WTC11 (cell line): ENCODE measurements at places on chromosomes 4 and X.

DNA sequence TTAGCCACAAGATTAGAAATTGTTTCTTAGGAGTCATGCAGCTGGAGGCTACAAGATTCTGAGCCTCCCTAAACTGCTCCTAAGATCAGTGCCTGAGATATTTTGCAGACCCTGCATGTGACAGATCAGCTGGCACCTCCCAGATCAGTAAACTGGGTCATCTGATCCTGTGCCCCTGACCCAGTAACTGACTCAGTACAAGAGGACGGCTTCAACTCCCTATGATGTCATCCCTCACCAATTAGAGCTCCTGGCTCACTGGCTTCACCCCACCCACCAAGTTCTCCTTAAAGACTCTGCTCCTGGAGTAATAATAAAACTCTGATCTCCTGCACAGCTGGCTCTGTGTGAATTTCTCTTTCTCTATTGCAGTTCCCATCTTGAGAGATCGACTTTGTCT, 45.4 kb upstream of the PNPLA4 start:
- H3K4me3 ChIP-seq: no peak overlapping the region
- no peaks in the 10 kb centered on the region for H3K4me1 ChIP-seq
- H3K27me3 ChIP-seq: no peaks in the 10 kb centered on the region
- DNase-seq: no peak
- H3K36me3 ChIP-seq: no peaks in the 10 kb centered on the region
- no peak overlapping the region for H3K27ac ChIP-seq

DNA sequence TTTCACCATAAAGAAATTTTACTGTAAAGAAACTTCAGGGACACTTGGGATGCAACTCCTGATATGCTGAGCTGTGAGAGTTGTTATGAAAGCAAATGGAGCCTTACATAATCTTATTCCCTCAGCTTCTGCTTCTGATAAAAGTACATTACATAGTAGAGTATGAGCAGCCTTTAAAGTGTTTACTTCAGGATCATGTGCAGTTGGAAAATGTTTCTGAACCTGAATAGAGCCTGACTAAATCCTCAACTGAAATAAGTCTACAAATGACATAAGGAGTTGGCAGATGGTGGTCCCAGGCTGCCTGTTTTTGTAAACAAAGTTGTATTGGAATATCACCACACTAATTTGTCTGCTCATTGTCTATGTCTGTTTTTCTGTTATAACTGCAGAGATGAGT, 19.3 kb downstream of the RASSF6 start:
- no peak overlapping the region for H3K27ac ChIP-seq
- H3K4me1 ChIP-seq: peaks cover 22% of the 10 kb centered on the region
- H3K4me3 ChIP-seq: no peak overlapping the region

DNA sequence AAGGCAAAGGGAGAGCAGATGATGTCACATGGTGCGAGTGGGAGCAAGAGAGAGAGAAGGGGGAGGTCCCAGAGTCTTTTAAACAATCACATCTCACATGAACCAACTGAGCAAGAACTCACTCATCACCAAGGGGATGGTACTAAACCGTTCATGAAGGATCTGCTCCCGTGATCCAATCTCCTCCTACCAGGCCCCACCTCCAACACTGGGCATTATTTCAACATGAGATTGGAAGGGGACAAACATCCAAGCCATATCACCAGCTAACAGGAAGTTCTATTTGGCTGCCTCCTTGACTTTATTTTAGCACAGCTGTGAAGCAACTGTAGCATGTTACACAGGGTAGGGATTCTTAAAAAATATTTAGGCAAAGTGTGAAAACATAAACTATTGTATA, 102.5 kb downstream of the DDIT4L start:
- peaks cover 5% of the 10 kb centered on the region; the same call in 1 of the 2 replicates for H3K36me3 ChIP-seq
- H3K4me3 ChIP-seq: no peak overlapping the region
- no peaks in the 10 kb centered on the region; the same call in 1 of the 2 replicates for H3K27me3 ChIP-seq

DNA sequence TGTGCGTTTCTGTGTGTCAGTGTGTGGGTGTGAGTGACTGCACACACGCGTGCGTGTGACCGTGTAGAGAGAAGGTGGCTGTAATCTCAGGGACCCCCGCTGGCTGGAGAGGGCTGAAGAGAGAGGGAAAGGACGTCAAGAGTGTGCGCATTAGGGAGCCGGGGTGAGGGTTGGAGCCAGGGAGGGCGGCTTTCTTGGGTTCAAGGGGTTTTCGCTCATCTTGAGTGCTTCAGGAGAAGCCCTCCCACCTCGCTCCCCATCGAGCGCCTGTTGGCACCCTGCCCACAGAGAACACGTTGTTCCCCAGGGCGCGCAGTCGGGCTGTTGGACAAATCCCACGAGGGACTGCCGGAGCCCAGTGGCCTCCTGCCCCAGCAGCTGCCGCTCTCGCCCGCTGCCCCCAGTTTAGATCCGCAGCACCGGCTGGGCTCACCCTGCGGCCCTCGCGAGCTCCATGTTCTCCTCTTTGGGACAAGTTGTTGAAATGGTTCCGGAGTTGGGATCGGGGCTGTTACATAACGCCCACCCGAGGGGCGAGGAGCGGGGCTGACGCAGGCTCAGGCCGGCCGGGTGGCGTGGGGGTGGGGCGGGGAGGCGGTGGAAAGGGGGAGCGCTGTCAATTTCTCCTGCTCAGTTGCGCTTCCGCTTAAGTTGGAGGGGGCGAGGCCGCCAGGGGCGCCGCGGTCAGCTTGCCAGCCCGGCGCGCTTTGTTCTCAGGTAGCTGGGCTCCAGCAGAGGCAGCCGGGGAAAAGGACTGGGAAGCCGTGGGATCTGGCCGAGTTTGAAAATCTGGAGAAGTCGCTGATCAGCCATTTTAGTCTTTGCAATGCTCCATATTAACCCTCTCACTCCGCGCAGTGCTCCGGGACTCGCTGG, 1.6 kb downstream of the GRIA2 start:
- peak overlapping the region; percentile 76 for H3K4me3 ChIP-seq
- H3K27ac ChIP-seq: no peak overlapping the region
- H3K4me1 ChIP-seq: peaks cover 22% of the 10 kb centered on the region
- no peaks in the 10 kb centered on the region for H3K36me3 ChIP-seq
- H3K27me3 ChIP-seq: peaks cover 69% of the 10 kb centered on the region

DNA sequence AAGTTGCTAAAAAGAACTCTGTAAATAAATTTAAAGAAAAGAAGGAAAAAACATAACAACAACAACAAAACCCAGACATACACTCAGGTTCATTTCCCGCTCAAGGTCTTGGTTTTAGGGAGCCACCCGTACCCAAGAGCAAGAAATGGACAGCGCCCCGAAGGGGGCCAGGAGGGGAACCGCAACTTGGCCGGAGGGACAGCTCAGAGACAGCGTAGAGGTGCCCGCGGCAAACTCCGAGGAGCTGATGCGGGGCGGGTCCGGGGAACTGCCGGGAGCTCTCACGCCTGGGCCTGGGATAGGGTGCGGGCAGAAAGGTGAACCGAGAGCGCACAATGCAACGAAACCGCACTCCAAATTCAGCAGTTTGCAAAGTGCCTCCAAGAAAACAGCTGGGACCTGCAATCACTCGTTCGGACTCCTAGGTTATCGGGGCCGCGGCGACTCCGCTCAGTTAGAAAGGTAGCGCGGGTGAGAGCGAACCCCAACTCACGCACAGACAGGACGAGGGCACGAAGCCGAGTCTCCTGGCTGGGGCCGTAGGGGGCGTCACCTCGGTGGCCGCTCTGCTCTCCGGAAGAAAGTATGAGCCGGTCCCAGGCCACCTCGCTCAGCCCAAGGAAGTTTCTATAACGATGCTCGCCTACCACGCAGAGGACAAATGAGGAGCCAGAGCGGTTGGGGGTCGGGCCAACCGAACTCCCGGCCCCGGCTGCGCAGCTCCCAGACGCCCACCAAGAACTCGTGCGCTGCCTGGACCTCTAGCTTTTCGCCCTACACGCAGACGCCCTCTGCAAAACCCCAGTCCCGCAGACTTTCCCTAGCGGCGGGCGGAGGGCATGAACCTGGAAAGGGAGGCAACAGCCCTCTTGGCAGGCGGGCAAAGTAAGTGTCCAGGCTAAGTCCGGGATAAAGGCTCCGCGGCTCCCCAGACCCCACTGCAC, 1.4 kb downstream of the NDNF start:
- H3K36me3 ChIP-seq: no peaks in the 10 kb centered on the region
- H3K27ac ChIP-seq: no peak overlapping the region
- DNase-seq: peak; percentile 77

DNA sequence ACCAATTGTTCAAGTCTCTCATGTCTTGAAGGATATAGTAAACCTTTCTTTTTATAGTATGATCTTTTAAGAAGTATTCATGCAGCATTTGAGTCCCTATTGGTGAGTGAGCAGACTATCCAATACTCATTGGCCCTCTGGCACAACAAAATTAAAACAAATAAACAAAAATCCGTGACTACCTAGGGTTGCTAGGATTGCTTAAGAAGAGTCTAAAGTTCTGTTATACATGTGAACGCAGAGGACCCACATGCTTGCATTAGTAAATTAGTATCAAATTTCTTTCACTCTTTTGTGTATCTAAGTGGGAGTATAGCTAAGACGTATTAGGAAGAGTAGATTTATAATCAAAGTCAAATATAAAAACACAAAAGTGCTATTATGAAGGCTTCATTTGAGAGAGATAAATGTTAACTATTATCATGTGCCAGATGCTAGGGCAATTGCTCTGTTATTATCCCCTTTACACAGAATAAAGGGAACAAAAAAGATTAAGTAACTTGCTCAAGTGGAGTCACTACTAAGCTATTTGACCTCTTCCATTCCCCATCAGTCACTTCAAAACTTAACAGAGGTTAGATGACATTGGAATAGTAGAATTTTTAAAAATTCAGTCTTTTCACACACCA, 29.2 kb upstream of the LARP1B start:
- no peak overlapping the region for H3K27ac ChIP-seq
- peaks cover 12% of the 10 kb centered on the region for H3K36me3 ChIP-seq
- H3K27me3 ChIP-seq: no peaks in the 10 kb centered on the region
- no peak for DNase-seq

- no peaks in the 10 kb centered on the region for H3K27me3 ChIP-seq
- H3K4me1 ChIP-seq: peaks cover 25% of the 10 kb centered on the region
- peak; percentile 11 for DNase-seq
- no peak overlapping the region for H3K4me3 ChIP-seq
- no peaks in the 10 kb centered on the region for H3K36me3 ChIP-seq
These were observed 1981.3 kb upstream of the IGFBP7 start for GRCh38 chr4:59091146-59092142.

DNA sequence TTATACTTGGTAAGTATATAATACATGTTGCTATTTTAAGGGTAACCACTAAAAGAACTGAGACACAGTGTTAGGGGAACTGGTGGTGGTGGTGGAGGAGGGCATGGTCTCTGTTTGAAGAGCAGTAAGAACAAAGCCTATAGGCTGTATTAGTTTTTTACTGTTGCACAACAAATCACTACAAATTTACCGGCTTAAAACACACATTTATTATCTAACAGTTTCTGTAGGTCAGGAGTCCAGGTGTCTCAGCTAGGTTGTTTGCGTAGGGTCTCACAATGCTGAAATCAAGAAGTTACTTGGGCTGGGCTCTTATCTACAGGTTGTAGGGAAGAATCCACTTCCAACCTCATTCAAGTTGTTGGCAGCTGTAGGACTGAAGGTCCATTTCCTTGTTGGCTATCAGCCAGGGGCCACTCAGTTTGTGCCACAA, 52.6 kb downstream of the CASK start:
- no peaks in the 10 kb centered on the region for H3K27me3 ChIP-seq
- no peak for DNase-seq
- H3K4me1 ChIP-seq: peaks cover 28% of the 10 kb centered on the region
- no peaks in the 10 kb centered on the region for H3K36me3 ChIP-seq

GRCh38 chr4:83276299-83277040, 8.1 kb downstream of the COQ2 start:
- H3K27me3 ChIP-seq: no peaks in the 10 kb centered on the region
- DNase-seq: no peak
- H3K4me3 ChIP-seq: no peak overlapping the region
- no peaks in the 10 kb centered on the region for H3K4me1 ChIP-seq
- H3K36me3 ChIP-seq: peaks cover 10% of the 10 kb centered on the region

DNA sequence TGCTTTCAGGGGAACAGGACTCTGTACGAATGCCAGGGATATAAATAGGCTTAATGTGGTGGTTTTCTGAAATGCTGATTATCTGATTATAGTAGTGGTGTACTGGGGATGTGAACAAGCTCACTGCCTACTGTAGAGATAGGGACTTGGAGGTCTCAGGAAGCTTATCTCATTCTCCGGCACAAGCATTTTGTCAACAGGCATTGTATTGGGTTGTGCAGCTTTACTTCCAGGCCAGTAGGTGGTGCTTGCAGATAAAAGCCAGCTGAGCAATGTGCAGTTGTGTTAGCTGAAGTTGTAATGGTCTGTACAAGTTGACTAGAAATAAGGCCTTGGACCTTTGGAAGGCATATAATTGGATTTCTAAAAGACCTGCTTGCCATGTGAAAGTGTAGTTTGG, 49.5 kb upstream of the TMLHE start:
- H3K4me1 ChIP-seq: no peaks in the 10 kb centered on the region
- no peak overlapping the region for H3K4me3 ChIP-seq
- DNase-seq: no peak
- H3K36me3 ChIP-seq: no peaks in the 10 kb centered on the region
- H3K27me3 ChIP-seq: no peaks in the 10 kb centered on the region
- no peak overlapping the region for H3K27ac ChIP-seq

DNA sequence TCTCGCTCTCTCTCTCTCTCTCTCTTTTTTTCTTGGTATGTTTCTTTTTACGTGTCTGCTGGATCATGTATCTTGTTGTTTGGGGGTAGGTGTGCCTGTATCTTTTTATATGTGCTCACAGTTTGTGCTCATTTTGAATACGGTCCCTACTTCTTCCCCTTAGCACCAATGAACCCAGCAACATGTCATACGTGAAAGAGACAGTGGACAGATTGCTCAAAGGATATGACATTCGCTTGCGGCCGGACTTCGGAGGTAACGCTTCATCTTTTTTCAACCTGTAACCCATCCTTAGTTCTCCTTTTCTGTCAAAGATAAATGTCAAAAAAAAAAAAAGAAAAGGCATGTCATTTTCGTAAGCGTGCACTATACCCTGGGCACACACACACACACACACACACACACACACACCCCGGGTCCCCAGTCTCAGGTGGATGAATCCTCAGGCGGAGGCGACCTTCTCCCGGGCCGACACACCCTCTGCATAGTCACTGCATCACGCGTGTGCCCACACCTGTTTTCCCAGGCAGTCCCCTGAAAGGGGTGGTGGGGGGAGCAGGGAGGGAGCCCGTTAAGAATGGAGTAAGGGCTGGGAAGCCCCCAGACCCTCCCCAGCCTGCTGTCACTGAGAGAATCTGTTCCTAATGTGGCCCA, 511 bp downstream of the GABRB1 start:
- no peak overlapping the region for H3K27ac ChIP-seq
- no peaks in the 10 kb centered on the region for H3K36me3 ChIP-seq
- peaks cover 18% of the 10 kb centered on the region for H3K4me1 ChIP-seq
- H3K27me3 ChIP-seq: peaks cover 26% of the 10 kb centered on the region

- DNase-seq: no peak
- H3K4me1 ChIP-seq: no peaks in the 10 kb centered on the region
- H3K36me3 ChIP-seq: peaks cover 30% of the 10 kb centered on the region
- no peak overlapping the region for H3K27ac ChIP-seq
These were observed 18.6 kb upstream of the CLNK start for GRCh38 chr4:10703156-10703555.

GRCh38 chrX:111411557-111411956, 435 bp downstream of the DCX start:
- peak overlapping the region; percentile 42 for H3K27ac ChIP-seq
- no peaks in the 10 kb centered on the region for H3K36me3 ChIP-seq
- H3K4me1 ChIP-seq: peaks cover 34% of the 10 kb centered on the region
- peaks cover 22% of the 10 kb centered on the region for H3K27me3 ChIP-seq

GRCh38 chrX:118212817-118213183, 96.2 kb upstream of the KLHL13 start:
- H3K27ac ChIP-seq: no peak overlapping the region
- no peak overlapping the region for H3K4me3 ChIP-seq
- H3K36me3 ChIP-seq: no peaks in the 10 kb centered on the region
- peaks cover 12% of the 10 kb centered on the region for H3K4me1 ChIP-seq
- DNase-seq: no peak
- no peaks in the 10 kb centered on the region; the same call in 1 of the 2 replicates for H3K27me3 ChIP-seq
